ENCODE measurements at places on chromosomes 3 and 15. TPM values are rescaled to one million over a fixed set of nuclear protein-coding genes. Genes with fewer than 3 reads are reported as not detected.

The WDR5B gene
- 2.3 TPM for total RNA-seq

The KNSTRN gene
- 60.7 TPM for total RNA-seq

The CGGBP1 gene
- total RNA-seq, result 91.9 TPM

The SSUH2 gene
- total RNA-seq, result not detected

The SNX22 gene
- total RNA-seq, result 0.19 TPM

The CISH gene
- total RNA-seq, result 136 TPM

The RHOV gene
- total RNA-seq, result not detected

The PAK6 gene
- total RNA-seq, result not detected

The ZNF385D gene
- total RNA-seq, result not detected

The PLCH1 gene
- total RNA-seq, result 0.27 TPM

The UNC13C gene
- not detected for total RNA-seq

The TOPAZ1 gene
- total RNA-seq, result not detected

The GLDN gene
- total RNA-seq, result not detected

The LRRC15 gene
- not detected for total RNA-seq

The FGD5 gene
- not detected for total RNA-seq
